ENCODE measurements at places on chromosomes 7 and 10. TPM values are rescaled to one million over a fixed set of nuclear protein-coding genes. Genes with fewer than 3 reads are reported as not detected.
A peak's percentile ranks its signal among the peaks of the same experiment; 100 is the strongest.

GRCh38 chr10:5809527-5810154, 3.6 kb downstream of the GDI2 start:
- no peak for DNase-seq

TEX47 gene
- total RNA-seq = not detected

GRCh38 chr10:121601458-121601857, 3.2 kb upstream of the FGFR2 start:
- DNase-seq = no peak

DNA sequence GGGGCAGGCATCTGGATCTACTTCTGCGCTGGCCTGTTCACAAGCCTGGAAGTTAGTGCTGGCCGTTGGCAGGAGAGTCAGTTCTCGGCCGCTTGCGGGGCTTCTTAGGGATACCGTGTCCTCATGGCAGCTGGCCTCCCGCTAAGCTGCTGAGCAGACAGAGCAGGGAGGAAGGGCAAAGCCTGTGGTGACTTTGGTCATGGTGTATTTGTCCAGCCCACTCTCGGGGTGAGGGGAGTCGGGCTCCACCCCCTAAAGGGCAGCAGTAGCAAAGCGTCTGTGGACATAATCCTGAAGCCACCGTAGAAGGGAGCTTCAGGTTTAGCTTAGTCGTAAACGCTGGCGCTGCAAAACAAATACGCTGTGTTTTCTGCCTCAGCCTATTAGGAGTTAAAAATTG, 12.2 kb downstream of the UBE3C start:
- no peak for DNase-seq

DNA sequence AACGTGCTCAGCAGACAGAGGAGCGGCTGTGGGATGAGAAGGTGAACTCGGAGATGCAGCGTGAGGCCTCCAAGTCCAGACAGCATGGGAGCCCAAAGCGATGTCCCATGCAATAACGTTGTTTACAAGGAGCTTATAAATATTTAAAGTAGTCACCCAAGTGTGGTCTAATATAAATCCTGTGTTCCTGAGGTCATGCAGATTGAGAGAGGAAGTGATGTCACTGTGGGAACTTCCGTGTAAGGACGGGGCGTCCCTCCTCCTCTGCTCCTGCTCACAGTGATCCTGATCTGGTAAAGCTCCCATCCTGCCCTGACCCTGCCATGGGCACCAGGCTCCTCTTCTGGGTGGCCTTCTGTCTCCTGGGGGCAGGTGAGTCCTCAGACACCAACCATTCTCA, 94.7 kb upstream of the PRSS58 start:
- no peak for DNase-seq

GRCh38 chr10:59580026-59580863, 129.4 kb downstream of the SLC16A9 start:
- no peak for DNase-seq

GRCh38 chr10:96642973-96643372, 56.2 kb upstream of the TM9SF3 start:
- DNase-seq = peak; percentile 89

ICA1 gene
- total RNA-seq = 61.9 TPM

GRCh38 chr7:101580596-101580995, 48.5 kb downstream of the MYL10 start:
- DNase-seq = no peak

DNA sequence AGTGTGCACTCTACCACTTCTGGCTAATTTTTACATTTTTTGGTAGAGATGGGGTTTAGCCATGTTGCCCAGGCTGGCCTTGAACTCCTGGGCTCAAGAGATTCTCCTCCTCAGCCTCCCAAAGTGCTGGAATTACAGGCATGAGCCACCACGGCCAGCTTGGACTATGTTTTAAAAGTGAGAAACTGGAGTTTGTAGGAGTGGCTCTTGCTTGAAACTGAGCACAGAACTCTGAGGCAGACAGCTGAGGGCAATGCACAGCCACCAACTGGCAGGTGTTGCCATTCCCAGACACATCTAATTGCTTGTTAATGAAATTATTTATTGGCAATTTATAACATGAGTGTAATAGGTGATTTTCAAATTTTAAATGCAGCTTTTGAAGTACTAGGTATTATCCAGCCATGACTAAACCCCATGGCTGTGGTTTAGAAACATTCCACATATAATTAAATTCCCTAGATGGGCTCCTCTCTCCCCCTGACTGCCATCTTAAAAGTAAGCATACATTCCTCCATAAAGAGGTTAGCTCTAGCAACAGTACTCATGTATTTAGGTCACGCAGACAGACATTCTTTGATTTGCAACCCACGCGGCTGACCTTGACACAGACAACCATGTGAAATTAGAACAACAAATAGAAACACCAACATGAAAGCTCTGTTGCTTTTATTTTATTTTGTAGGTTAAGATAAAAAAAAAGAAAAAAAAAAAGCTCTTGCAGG, 19.8 kb downstream of the PANK1 start:
- no peak for DNase-seq

- no peak for DNase-seq
These were observed 75.5 kb downstream of the HTR5A start for GRCh38 chr7:155145477-155146255.

FMC1 gene
- total RNA-seq = 12.1 TPM

DNA sequence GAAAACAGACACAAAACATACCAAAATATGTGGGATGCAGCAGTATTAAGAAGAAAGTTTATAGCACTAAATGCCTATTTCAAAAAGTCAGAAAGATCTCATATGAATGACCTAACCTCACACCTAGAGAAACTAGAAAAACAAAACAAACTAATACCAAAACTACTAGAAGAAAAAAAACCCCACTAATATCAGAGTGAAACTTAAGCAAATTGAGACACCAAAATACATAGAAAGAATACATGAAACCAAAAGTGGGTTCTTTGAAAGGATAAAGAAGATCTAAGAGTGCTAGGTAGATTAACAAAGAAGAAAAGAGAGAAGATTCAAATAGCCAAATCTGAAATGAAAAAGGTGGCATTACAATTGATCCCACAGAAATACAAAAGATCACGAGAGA, 494.1 kb downstream of the SH2D4B start:
- no peak for DNase-seq

ZPBP gene
- not detected for total RNA-seq

TNS3 gene
- total RNA-seq = 123 TPM

DNA sequence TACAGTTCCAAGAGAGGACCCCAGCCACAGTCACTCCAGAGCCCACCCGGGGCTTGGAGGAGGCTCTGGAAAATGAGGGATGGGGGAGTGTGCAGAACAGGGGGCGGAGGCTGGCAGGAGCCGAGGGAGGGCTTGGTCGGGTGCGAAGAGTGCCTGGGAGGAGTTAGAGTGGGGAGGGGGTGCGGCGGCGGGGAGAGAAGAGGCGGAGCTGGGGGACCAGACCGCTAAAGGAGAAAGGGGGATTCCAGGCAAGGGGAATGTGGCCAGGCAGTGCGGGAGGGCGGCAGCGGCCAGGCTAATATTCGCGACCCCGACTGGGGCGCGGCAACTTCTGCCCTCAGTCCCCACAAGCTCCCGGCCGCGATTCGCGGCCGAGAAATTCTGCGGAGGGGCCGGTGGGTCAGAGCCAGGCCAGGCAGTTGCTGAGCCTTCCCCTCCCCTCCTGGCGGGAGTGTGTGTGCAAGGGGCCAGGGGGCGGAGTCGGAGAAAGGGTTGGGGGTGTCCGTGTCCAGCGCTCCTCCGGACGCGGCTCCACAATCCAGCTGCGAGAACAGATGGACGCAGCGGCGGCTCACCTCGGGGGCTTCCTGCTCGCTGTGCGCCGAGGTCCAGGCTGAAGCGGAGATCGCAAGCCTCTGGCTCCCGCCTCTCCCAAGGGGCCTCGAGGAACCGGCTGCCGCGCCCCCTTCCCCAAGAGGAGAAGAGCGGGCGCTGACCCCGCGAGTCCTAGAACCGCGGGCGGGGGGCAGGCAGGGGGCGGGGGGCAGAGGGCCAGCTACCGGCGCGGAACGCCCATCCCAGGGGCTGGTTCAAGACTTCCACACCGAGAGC, 612 bp upstream of the SLC18A3 start:
- DNase-seq = no peak

GRCh38 chr7:98286701-98287485, 5.4 kb downstream of the BRI3 start:
- DNase-seq = no peak

DNA sequence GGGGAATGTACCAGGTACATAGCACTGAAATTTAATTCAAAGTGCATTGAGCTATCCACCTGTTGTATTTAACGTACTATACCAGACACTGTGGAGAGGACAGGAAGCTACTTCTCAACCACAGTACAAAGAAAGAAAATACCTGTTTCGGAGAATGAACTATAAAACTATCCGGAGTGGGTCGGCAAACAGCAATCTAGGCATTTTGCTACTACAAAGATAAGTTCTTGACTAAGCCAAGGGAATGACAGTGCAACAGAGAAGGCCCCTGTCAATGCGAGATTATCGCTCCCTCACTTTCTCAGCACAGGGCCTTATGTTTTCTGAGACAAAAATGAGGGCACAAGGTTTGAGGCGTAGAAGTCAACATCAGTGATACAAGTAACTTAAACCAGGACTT, 27.4 kb downstream of the SFMBT2 start:
- no peak for DNase-seq

DNA sequence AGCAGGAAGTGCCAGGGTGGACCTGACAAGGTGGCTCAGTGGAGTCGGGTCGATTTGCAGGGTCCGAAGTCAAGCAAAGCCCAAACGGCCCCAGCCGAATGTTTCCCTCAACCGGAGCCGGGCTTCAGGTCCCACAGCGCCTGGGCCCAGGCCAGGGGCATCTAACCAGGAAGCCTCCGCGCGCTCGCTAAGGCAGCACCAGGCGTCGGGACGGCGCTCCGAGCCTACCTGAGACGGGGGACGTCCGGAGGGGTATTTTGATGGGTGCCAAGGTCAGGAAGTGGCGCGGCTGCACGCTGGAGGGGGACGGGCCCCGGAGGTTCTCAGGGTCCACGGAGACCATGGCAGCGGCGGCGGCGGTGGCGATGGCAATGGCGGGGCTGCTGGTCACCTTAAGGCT, 51.5 kb downstream of the TCERG1L start:
- no peak for DNase-seq

HMX2 gene
- not detected for total RNA-seq

DNA sequence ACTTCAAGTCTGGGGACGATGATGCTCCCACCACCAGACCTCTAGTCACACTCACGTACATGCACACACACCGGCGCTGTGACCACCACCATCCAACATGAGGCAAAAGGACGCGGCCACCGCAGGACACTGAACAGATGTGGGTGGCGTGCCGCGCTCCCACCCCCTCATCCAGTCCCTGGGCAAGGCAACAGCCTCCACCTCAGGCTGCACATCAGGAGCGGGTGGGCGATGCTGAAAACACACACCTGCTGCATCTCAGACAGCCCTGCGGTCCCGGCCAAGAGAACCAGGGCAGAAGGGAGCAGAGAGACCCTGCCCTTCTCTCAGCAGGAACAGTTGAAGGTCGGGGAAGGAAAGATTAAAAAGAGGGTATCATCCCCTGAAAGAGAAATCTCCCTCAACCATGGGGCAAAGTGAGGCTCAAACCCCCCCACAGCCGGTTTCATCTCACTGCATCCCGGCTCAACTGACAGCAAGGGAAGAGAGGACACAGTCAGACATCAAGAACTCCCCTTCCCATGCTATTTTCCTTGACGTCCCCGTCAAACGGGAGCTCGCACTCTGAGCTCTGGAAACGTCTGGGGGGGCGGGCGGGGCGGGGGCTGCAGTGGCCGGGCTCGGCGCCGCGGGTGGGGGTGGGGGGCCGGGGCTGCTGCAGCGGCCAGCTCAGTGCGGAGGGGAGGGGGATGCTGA, 1.1 kb downstream of the CAMK2G start:
- no peak for DNase-seq

BAMBI gene
- 0.53 TPM for total RNA-seq

DNA sequence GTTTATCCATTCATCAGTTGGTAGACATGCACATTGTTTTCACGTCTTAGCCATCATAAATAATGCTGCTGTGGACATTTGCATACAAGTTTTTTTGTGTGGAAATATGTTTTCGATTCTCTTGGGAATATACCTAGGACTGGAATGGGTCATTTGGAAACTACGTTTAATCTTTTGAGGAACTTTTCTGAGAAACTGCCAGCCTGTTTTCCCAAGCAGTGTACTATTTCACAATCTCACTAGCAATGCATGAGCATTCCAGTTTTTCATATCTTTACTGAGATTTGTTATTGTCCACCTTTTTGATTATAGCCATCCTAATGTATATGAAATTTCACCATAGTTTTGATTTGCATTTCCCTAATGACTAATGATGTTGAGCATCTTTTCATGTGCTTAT, 95.7 kb upstream of the JAZF1 start:
- DNase-seq = no peak

VAX1 gene
- not detected for total RNA-seq

GRCh38 chr10:29533696-29534285, 101.0 kb downstream of the SVIL start:
- no peak for DNase-seq

DNA sequence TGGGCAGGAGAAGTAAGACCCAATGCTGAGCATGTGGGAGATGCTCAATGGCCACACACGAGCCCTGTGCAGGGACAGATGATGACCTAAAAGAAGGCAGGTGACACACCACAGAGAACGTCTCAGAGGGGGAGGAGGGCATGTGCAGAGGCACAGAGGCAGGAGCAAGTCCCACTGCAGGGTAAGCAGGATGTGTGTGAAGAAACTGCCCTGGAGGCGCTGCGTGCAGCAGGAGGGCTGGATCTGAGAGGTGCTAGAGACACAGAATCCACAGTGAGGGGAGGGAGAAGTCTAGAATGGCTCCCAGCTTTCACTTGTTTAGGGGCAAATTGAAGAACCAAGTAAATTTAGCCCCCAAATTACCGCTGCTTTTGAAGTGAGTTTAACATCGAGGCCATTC, 14.9 kb downstream of the DYDC2 start:
- no peak for DNase-seq

GRCh38 chr7:802500-803242, 29.6 kb upstream of the SUN1 start:
- DNase-seq = no peak

Data from Peyer's patch (tissue), 4 donors.